Left kidney (tissue), 8 donors: ENCODE measurements at places on chromosomes 5 and 9. TPM values are rescaled to one million over a fixed set of nuclear protein-coding genes. Genes with fewer than 3 reads are reported as not detected.

The DOLPP1 gene
- 20.2 TPM for polyA plus RNA-seq

The CDK9 gene
- 72.9 TPM for polyA plus RNA-seq

The PCDHAC2 gene
- 0.93 TPM for polyA plus RNA-seq

The CCDC192 gene
- polyA plus RNA-seq, result 1.5 TPM

The BSPRY gene
- 7.8 TPM for polyA plus RNA-seq

The SYK gene
- 26.2 TPM for polyA plus RNA-seq

The TSLP gene
- polyA plus RNA-seq, result 0.10 TPM

The PCDHB11 gene
- 4.4 TPM for polyA plus RNA-seq

The PCDHA4 gene
- polyA plus RNA-seq, result 1.00 TPM

The CACNA1B gene
- polyA plus RNA-seq, result 0.52 TPM
